RPMI7951 (cell line): ENCODE measurements at places on chromosomes 2 and 18.

GRCh38 chr2:10033251-10034006 lies 9.9 kb upstream of the KLF11 start:
- DNase-seq: no peak

GRCh38 chr2:66519264-66519843 lies 84.4 kb downstream of the MEIS1 start:
- no peak for DNase-seq

DNA sequence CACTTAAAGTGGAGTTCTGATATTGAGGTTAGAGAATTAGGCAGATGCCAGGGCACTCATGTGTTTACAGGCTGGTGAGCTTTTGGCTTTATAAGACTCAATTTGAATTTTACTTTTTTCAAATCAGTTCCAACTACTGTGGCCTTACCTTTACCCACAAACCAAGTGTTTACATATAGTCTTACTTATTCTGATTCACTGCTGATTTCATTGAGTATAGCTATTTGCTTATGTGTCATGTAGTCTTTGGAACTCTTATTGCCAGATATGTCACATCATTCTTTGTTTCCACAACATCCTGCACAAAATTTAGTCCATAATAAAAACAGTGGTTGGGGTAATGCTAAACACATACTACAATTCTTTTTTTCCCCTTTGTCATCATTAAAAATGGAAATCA lies 96.5 kb downstream of the XIRP2 start:
- DNase-seq: no peak

DNA sequence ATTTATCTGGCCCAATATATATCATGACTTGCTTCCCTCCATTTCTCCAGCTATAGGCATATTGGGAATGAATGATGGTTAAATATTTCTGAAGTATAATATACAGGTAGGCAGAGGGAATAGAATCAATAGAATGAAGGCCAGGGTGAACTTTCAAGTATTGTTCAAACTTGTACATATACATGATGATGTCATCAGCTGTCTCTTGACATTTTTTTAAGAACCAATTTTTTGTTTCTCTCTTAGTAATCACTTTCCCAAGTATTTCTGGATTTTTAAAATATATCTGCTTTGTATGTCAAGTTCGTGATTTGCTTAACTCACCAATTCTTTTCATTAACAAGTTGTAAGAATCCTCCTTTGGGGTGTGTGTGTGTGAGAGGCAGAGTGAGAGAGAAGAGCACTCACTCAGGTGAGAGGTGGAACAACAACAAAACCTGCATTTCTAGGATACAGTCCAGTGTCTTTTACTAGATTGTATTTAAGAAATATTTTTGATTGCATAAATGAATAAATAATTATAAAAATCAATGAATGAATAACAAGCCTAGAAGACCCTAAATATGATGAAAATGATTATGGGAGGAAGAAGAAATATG lies 1239.1 kb downstream of the LRP1B start:
- no peak for DNase-seq

GRCh38 chr2:127584516-127585033 lies 49.1 kb downstream of the MYO7B start:
- no peak for DNase-seq

DNA sequence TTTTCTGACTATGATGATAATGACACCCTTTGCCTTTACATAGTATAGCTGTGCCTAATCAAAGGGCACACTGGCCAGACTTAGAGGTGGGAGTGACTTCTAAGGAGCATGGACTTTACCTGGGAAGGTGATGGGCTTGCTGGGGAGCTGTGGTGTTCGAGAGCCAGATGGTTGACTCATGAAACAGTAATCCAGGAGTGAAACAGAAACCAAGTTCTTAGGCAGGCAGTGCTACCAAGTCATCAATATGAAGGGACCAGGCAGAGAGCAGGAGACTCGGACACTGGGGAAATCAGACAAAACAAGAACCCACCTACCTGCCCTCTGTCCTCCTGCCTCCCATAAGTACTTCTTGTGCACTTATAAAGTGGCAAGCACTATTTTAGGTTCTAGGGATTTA lies 430.4 kb downstream of the DLGAP1 start:
- DNase-seq: no peak

- no peak for DNase-seq
Observed at GRCh38 chr2:190420801-190421200, 12.6 kb downstream of the MFSD6 start.

DNA sequence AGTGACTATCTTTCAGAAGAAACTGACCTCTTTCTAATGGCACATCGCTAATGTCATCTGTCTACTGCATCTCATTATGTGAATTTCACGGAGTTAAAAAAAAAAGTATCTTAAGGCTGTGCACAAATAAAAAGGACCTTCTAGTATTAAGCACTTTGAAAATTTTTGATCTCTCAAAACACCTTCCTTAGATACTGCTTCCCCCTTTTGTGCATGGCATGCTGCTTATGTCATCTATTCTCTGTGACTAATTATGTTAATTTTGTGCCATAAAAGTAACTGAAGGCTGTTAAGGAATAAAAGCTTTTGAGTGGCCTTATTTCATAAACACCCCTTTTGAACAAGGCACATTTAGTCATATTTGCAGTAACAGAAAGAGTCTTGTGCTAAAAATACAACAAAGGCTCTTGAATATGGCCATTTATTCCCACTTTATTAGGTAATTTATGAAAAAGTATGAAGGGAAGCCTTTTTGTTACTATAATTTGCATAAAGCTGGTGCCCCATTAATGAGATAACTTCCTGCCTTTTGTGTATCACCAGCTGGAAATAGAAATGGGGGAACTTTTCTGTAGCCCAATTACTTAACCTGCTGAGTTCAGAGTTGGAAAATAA lies 1412.0 kb upstream of the ZEB2 start:
- DNase-seq: peak; percentile 33

DNA sequence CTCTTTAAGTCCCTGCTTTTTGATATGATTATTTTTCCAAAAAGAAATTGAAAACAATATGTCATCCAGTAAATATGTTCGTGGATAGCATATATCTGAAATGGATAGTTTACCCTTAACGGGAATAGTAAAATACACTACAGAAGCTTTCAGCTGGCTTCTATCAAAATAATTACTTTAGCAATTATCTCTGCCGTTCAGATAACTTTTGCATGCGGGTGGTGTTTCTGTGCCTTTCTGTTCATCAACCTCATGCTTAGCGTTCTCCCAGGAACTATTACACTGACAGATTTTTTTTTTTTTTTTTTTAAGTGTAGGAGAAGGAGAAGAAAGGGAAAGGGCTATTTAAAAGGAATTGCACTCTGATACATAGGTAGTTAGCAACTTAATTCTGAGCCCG lies 53.6 kb downstream of the TSHZ1 start:
- DNase-seq: no peak

DNA sequence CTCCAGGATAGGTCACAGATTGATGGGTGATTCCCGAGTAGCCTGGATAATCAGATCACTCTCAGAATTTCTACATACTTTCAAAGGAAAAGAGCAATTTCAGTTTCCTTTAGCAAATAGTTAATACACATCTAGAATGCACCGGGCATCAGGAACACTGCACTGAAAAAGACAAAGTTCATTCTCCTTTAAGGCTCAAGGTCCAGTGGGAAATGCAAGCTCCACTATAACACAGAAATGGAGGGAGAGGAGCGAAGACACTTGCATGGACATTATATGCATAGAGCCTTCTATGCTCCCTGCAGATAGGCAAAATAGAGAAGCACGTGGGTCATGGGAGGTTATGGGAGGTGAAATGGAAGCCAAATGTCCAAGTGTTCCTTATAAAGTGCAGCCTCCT lies 49.1 kb downstream of the SLC9A4 start:
- DNase-seq: no peak

- DNase-seq: no peak
Observed at GRCh38 chr18:58335223-58335622, 291.2 kb downstream of the NEDD4L start.

DNA sequence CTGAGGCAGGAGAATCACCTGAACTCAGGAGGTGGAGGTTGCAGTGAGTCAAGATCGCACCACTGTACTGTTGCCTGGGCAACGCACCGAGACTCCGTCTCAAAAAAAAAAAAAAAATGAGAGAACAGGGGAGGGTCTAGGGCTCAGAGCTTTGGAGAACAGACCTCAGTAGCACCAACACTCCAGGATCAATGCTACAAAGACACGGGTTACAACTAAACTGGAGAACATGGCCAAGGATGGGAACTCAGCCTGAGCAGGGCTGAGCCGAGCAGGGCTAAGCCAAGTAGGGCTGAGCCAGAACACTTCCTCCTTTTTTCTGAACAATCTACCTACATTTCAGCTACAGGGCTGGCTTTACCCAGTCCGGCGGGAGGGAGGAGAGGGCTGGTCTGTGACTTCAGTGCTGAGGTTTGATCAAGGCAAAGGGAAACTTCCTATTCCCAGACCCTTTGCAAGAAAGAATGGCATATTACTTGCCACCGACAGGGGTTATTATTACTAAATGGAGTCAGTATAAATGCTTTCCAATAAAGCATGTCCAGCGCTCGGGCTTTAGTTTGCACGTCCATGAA lies 2.9 kb upstream of the CASP8 start:
- DNase-seq: no peak

DNA sequence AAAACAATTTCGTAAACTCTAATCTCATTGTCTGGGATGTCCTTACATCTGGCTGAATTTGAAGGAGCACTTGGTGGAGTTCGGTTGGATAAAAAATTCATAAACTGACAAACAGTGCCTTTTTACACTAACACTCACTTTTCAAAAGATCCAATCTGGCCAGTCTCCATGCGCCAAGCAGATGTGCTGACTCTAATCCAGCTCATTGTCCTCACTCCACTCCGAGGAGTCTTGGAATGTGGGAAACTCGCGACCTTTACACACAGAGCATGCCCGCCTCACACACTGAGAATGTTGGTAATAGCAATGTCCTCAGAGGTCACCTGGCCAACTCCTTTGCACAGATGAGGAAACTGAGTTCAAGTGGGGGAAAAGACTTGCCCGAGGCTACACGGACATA lies 66.8 kb downstream of the XDH start:
- DNase-seq: peak; percentile 68

- DNase-seq: no peak
Observed at GRCh38 chr2:207953354-207953753, 72.0 kb downstream of the PLEKHM3 start.

- DNase-seq: no peak
Observed at GRCh38 chr2:29449499-29449898, 334.3 kb downstream of the CLIP4 start.

- DNase-seq: no peak
Observed at GRCh38 chr2:105780606-105781005, 35.9 kb downstream of the NCK2 start.

DNA sequence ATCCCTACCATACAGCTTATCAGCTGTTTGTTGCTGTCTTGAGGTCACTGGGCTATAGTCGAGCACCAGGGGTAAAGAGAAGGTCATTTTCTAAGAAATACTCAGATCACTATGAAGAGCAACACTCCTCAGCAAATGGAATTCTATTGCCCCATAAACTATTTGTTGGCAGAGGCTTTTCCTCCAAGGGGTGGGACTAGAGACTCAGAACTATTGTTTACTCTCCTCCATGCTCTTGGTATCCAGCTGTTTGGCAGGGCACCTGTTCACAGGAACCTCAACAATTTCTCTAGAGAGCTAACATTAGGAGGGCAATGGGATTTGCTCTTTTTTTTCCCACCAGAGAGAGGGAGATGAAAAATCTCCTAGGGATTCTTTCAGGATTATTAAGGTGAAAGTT lies 249.1 kb upstream of the SPRED2 start:
- no peak for DNase-seq

- DNase-seq: no peak
Observed at GRCh38 chr2:159114835-159115234, 146.4 kb downstream of the TANC1 start.

DNA sequence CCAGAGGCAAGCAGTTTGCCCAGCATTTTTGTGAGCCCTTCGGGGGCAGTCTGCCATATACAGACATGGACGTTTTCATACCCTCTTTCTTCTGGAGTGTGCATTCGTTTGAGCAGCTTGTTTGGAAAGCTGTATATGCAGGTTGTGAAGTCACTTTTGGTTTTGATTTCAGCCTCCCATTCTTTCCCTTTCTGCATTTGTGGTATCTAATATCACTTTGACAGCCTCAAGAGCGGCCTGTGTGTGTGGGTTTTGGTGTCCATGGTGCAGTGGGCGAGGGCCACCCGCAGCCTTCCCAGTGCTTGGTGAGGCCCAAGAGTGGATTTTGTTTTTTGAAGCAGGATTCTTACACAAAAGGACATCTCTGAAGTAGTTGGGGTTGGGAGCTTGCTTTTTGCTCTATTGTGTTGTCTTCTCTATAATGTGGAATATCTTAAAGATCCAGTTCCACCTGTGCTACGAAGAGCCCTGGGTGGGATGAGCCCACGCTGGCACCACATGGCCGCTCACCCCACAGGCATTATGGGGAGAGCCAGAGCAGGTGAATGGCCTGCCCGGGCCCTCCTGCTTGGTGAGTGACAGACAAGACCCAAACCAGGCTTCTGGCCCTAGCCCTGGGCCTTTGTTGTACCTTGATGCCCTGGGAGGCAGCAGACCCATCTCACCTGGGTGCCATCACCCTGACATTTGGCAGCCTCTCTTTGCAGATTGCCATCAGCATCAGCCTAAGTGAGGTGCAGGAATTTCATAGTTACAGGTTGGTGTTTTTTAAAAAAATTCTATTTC lies 29.5 kb downstream of the INPP4A start:
- no peak for DNase-seq

- no peak for DNase-seq
Observed at GRCh38 chr2:10179422-10179821, 56.9 kb downstream of the RRM2 start.
